ENCODE measurements at places on chromosomes 12 and 14.

DNA sequence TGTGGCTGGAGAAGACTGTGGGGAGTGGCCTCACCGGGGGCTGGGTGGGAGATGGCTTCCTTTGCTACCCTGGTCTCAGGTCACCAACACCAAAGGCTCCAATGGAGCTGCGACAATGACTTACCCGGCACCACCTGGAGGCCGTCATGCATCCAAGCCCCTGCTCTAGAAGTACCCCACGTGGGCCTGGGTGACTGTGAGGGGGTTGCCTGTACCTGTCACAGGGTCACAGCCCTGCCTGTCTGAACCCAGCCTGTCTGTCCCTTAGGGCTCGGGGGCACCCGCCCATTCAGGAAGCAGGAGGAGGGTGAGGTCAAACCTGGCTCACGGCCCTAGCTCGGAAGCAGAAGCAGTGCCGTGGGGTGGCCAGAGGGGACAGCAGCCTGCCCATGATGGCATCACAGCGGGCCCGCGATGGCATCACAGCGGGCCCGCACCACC lies 18.9 kb downstream of the ABCB9 start:
- no peak for DNase-seq

DNA sequence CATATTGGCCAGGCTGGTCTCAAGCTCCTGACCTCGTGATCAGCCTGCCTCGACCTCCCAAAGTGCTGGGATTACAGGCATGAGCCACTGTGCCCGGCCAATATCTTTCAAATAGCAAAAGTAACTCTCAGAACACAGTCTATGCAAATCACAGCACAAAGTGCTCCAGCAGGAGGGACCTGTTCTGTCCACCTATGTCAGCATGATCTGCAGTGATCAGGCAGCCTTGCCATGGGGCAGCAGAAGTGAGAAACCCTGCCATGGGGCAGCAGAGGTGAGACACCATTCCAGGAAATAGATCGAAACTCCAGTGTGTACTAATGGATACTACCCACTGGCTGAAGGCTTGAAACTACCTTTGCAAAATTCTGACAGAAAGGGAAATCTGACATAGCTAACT lies 78.5 kb upstream of the EIF5 start:
- DNase-seq, result no peak

DNA sequence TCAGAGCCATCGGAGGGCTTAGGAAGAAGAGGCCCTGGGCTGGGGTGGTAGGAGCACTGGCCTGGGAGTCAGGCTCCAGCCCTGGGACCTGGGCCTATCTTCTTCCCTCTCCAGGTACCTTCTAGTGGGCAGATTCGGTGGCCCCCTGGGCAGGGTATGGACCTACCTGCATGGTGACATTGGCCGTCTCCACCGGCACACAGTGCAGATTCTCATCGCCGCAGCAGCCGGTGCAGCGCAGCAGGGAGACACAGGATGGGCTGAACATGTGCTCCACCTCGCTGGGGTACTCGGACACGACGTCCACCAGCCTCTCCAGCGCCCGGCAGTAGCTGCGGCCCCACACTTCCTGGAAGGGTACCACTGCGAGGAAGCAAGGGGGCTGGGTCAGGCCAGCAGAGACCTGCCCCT lies 6.2 kb downstream of the PGF start:
- no peak for DNase-seq

GRCh38 chr12:104495786-104496185 lies 39.0 kb downstream of the CHST11 start:
- no peak for DNase-seq

- DNase-seq, result no peak
These were observed 58.1 kb upstream of the TUNAR start for GRCh38 chr14:95818581-95818980.

DNA sequence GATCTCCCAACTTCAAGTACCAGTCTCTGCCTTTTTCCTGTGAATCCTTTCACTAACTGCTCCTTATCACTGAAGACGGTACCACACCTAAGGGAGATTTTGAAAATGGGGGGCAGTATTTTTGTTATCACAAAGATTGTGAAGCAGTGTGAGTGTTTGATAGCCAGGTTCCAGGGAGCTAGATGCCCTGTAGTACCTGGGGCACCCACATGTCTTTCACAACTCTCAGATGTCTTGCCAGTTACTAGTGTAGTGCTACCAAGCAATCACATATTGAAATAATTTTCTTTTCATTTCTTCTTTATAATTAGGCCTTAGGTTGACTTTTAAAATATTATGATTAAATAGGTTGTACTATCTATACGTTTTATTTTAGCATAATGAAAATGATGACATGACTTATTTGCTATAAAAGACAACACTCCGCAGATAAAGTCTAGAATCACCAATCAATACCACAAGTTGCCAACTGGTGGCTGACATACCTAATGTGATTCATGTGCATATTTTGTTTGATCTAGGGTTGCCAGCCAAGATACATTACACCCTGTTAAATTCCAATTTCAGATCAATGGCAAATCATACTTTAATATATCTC lies 215.9 kb downstream of the EXOC5 start:
- DNase-seq, result no peak

DNA sequence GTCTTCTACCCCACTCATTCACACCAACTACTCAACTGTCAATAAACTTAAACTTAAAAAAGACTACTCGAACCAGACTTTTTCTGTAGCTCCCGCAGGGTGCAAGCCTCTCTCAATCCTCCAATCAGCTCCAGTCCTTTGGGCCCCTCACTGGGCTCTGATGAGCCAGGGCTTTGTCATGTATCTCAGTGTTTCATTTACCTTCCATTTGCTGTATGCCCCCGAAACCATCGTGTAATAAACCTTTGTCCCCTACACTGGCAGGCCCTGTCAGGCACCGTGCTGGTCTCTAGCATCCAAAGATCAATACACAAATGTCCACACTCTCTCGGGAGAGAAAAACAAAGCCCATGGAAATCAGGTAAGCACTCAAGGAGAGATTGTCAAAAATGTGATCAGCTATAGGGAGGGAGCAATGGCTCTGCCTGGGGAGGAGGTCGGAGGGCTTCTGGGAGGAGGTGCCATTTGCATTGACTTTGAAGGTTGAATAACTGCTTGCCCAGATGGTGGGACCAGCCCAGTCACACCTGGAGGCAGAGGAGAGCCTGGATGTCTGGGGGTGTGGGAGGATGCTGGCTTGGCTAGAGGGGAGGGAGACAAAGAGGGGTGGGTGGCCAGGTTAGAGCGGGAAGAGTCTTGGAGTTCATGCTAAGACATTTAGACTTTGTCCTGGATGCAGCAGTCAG lies 42.1 kb upstream of the DICER1 start:
- DNase-seq, result no peak

GRCh38 chr12:25759752-25760151 lies 198.7 kb upstream of the RASSF8 start:
- DNase-seq, result no peak

DNA sequence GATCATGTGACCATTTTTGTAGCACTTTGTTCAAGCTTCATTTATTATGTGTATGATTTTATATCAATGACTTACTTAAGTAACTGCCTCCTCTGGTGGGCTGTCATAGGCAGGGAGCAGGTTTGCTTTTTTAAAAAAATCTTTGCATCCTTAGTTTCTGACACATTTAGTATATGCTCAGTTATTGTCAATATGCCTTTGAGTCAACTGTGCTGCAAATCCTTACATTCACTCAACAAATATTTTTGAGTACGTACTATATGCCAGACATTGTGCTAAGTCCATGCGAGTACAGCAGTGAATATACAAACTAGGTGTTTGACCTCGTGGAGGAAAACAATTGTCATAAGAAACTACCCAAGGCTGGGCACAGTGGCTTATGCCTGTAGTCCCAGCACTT lies 4.4 kb upstream of the ANAPC5 start:
- no peak for DNase-seq

- no peak for DNase-seq
These were observed 16.1 kb downstream of the ERP29 start for GRCh38 chr12:112029301-112029700.

Measured in T-helper 2 cell (primary cell).